HuH-7.5 (cell line): ENCODE measurements at places on chromosomes 4 and X.

- no peak for DNase-seq
Observed at GRCh38 chr4:8582941-8583654, 2.9 kb downstream of the GPR78 start.

- no peak for DNase-seq
Observed at GRCh38 chr4:186920992-186921391, 197.3 kb upstream of the FAT1 start.

DNA sequence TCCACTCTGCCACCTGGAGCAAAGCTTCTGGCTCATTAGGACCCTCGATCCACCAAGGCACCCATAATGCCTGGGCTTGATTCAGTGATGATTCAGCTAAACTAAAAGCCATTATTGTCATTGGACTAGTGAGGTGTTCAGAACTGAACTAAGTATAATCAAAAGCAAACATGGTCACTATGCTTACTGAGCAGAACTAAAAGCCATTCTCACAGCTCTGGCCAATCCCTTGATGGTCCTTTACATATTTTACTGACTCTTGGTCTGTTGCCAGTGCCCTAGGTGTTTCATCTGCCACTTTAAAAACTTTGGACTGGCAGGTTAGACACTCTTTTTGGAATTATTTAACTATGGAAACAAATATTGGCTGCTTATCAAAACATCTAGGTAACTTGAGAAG lies 703.5 kb downstream of the FAT4 start:
- no peak for DNase-seq

DNA sequence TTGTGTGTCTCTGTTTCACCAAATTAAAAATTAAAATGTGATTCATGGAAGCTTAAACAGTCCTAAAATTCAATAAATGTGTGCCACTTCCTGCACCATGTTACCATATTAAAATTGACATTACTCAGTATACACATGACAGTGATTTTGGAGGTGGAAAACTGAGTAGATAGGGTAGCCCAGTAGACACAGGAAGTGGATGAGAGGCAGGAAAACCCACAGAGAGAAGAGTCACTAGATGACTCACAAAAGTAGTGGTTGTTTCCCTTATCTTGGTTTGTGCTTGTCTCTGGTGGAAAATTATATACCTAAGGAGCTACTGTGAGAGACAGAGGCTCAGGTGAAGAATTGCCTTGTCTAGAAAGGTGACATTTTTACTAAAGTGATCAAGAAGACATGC lies 375.8 kb upstream of the CXorf51B start:
- DNase-seq: no peak

DNA sequence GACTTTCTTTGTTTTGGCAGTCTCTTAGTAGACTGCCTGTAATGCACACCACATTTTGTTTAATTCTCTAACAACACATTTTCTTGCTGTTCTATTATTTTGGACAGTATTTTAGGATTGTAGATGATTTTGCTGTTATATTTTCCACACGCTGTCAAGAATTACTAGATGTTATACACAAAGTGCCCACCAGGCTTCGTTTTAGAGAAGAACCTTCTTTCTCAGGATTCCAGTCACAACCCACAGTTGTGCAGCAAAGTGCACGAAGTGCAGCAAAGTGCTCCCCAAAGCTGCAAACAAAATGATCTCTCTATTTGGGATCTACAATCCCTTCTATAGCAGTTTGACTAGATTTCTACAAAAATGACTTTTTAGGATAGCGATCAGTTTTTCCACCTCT lies 2.4 kb downstream of the ZNF141 start:
- no peak for DNase-seq

DNA sequence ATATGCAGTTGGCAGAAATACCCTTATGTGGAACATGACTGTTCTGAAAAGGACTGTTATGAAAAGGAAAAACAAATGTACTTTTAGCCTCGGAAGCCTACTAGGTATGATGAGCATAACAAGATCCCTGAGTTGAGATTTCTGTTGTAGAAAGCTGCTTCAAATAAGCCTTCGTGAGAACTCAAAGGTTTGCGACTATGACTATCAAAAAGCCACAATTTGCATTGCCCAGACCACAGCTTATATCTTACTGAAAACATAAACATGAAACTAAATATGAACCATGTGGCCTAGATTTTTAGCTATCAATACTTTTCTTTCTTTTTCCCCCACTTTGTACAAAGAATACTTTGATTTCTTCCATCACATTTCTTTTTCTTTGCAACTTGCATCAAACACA lies 398.2 kb upstream of the LCORL start:
- DNase-seq: no peak
